ENCODE measurements at places on chromosomes 5 and 9.

- no peak for DNase-seq
These were observed 1598.5 kb downstream of the EFNA5 start for GRCh38 chr5:106072208-106072607.

GRCh38 chr5:149378241-149378820 lies 761 bp downstream of the IL17B start:
- DNase-seq, result no peak

DNA sequence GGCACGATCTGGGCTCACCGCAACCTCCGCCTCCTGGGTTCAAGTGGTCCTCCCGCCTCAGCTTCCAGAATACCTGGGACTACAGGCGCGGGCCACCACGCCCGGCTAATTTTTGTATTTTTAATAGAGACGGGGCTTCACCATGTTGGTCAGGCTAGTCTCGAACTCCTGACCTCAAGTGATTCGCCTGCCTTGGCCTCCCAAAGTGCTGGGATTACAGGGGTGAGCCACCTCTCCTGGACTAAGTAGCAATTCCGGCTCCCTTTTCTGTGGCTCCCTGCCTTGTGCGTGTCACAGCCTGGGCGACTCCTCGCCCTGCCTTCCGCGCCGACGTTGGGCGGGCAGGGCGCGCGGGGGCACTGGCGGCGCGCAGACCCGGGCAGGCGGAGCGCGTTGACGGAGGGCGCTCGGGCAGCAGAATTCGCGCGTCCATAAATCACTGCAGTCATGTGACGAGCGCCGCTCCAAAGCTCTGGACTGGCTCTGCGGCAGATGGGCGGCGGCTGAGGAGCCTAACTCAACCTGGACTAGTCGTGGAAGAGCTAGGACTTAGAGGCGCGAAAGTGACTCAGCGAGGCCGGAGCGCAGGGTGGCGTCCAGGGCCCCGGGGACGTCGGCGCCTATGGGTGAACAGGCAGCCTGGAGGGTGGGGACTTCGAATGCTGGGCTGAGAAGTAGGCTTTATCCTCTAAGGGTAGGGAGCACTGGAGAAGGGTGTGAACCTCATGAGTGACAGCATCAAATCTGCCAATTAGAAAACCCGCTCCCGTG lies 1.4 kb upstream of the CIZ1 start:
- DNase-seq, result peak; percentile 89

DNA sequence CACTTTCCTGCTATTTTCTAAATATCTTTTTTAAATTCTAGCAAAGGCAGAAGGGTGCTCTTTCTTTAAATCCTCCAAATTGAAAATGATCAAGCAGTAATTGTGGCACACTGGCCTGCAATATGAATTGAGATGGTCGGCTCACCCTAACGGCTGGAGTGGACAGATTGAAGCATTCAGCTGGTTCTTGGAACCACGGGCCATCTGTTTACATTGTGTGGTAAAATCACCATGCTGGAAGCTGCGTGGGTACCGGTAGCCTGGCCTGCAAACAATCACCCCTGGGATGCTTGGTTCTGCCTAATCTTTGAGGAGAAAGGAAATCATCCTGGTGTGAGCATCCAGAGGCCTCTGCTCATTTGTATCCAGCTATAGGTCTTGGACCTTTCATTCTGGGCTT lies 289.3 kb downstream of the ZNF608 start:
- DNase-seq, result no peak

DNA sequence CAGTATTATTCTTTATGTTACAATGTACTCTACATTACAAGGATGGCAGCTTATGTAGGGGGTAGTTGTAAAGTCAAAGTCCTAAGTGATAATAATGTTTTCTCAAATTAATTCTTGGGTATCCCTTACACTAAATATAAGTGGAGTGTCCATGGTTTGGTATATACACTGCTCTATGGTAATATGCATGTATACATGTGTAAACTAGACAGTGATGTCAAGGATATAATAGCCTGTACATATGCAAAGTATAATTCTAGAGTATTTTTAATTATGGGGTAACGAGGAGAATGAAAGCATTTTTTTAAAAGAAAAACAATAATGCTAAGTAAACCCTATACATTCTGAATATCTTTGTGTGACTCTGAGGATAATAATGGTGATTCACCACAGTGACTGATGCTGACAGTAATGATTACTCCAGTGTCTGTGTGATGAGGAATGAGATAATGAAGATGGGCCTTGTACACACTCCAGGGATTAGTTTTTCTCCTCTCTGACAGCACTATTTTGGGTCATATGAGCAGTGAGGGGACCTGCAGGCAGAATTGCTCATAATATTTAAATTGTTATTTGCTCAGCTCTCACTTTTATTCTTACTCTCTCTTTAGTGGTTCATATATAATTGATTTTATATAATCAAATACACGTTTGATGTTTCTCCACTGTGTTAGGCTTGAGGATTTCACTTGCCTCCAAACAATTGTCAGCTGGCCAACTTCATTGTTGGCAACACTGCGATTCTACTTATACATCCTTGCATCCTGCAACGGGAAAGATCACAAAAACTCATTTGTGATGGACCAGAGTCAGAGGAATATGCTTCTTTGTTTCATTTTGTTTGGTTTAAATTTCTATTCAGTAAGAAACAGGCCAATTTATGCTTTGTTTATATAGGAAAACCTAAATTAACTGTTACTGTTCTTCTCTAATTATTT lies 88.2 kb downstream of the NREP start:
- DNase-seq, result peak; percentile 50

GRCh38 chr5:176628406-176629228 lies 1.7 kb downstream of the SNCB start:
- no peak for DNase-seq
